ENCODE measurements at places on chromosomes 16 and 17. TPM values are rescaled to one million over a fixed set of nuclear protein-coding genes. Genes with fewer than 3 reads are reported as not detected.

DNA sequence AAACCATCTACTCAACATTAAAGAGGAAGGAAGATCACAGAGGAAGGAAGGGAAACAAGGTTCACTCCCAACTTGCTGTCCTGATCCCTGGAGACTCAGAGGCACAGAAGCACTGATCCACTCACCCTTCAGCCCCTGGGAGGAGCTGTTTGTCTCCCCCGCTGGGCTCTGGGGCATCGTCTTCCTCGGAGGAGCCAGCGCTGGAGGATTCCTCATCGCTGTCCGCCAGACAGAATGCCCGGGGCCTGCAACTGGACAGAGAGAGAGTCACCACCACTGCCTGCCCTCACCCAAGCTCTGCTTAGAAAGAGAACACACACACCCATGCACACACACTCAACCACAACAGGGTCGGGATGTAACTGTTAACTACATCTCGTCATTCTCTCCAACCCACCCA lies 24.8 kb upstream of the ERN1 start:
- DNase-seq = peak; percentile 59

DNA sequence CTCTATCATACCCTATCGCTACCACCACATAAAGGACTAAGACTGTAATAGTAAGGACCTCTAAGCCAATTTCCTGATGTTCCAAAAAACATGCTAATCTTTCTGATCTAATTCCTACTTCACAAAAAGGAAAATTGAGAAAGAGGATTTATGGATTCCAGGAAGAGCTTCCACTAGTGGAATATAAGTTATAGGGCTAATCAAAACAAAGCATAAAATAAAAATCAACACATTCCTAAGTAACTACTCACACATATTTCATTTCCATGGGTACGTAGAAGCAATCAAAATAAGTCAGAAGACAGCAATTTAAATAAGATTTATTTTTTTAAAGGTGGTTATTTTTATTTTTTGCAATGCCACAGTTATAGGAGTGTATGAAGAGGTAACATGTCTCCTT lies 12.4 kb downstream of the CCDC43 start:
- no peak for DNase-seq

GRCh38 chr16:85998868-85999729 lies 100.1 kb downstream of the IRF8 start:
- DNase-seq = no peak

DNA sequence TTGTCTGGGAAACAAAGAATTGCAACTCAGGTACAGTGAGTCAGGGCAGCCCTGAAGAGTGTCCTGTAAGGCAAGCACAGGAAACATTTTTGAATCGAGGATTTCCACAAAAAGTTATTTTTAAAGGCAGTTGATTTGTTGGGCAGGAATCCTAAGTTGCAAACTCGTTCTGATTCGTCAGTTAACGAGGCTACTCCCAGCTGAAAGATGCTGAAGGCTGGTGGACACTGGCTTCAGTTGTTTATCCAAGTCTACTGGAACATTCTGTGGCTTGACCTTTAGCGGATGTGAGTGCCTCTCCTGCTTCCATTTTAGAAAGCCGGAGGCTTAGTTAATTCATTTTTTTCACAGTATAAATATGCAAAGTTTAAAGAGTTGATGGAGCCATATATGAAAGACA lies 84.2 kb downstream of the KCNJ12 start:
- DNase-seq = peak; percentile 86

DNA sequence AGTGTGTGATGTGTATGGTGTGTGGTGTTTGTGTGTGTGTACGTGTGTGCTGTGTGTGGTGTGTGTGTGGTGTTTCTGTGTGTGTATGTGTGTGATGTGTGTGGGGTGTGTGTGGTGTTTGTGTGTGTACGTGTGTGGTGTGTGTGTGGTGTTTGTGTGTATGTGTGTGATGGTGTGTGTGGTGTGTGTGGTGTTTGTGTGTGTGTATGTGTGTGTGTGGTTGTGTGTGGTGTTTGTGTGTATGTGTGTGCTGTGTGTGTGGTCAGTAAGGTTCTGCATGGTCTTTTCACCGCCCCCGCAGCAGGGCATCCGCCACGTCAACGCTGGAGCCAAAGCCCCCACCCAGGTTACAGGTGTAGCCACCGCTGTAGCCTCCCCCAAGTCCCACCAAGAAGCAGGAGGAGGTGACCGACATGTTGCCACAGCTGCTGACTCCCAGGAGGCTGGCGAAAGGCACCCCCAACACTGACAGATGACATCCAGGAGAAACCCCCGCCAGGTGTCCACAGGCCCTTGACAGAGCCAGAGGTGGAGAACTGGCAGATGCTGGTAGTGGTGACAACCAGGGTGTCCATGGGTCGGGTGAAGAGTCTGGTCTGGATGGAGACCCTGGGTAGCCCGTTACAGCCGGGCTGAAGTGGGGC lies 9.3 kb upstream of the KRT17 start:
- DNase-seq = no peak

- no peak for DNase-seq
Observed at GRCh38 chr17:11779892-11780291, 181.6 kb downstream of the DNAH9 start.

DNA sequence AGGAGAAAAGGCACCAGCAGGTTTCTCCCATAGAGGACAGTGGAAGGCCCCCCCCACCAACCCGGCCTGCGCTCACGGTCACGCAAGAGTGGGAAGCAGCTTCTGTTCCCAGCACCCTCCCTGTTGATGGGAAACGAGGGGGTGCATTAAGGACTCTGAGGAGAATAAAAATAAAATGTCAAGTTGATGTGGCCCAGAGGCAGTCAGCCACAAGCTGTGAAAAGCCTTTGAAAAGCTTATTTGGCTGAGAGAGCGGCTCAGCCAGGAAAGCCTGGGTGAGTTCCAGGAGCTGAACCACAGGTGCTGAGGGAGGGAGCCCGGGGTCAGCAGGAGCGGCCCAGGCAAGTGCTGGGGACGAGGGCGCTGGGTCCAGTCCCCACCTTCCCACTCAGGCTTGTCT lies 26.9 kb upstream of the SPATA32 start:
- no peak for DNase-seq

- DNase-seq = no peak
Observed at GRCh38 chr16:85696781-85697180, 8.0 kb upstream of the GINS2 start.

DNA sequence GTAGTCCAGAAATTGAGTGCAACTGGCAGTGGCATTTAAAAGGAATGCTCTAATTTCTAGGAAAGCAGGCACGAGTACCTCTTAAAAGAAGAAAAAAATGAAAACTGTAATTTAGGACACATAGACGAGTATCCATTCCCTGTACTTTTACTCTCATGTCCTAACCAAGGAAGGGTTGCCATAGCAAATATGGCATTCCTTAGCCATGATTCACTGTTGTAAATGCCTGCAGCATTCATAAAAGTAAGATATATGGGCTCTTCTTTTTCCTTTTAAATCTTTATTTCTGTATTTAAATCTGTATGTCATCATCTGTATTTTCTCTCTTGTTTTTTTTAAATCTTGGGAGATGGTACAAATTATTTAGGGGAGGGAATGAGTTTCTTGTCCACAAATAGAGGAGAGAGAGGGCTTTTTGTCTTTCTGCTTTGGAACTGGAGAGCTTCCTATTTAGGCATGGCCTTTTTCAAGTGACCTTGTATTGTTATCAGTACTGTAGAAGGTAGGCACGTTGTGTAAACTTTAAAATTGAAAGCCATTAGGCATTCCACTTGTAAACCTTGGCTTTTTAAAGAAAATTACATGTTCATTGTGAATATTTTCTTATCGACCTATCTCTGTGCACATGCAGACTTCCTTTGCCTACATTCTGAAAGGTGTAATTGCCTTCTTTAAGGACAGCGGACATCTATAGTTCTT lies 50.0 kb downstream of the TENT4B start:
- no peak for DNase-seq

DNA sequence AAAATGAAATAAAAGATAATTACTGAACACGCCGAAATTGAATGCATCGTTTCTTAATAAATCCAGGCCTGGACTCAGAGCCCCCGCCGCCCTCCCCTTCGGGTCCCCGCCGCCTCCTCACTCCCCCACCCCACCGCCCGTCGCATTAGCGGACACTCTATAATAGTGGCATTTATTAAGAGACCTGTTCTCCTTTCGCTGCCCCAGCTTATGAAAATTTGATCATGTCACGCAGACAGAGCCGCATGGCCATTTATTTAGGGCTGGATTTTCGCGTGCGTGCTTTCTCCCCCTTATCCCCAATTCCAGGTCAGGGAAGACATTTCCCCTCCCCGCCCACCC lies 6.3 kb upstream of the HOXB2 start:
- no peak for DNase-seq

The OTOA gene
- not detected for total RNA-seq

The TMEM238L gene
- not detected for total RNA-seq

The RNF157 gene
- 0.99 TPM for total RNA-seq

The PDK2 gene
- 67.0 TPM for total RNA-seq

The HOXB1 gene
- not detected for total RNA-seq

The TOX3 gene
- 0.86 TPM for total RNA-seq
